Fibroblast of skin of abdomen (primary cell): ENCODE measurements at places on chromosomes 3 and 15.

DNA sequence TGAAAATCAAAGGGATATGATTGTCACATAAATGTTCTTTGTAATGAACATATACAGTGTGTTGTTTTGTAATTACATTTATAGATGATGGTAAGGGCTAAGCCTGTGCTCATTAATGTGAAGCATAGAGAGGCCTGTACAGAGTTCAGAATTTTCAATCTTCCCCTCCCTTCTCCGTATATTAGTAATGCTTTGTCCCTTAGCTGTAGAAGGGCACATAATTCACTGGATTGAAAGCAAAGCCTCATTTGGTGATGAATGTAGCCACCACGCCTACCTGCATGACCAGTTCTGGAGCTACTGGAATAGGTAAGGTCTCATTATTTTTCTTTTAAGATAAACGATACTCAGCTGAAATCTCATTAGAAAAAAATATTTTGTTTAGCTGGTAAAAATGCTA lies 130.2 kb downstream of the CDIN1 start:
- DNase-seq: no peak

GRCh38 chr15:79071901-79072300 lies 18.7 kb downstream of the RASGRF1 start:
- DNase-seq: no peak

GRCh38 chr15:99592145-99592791 lies 26.5 kb downstream of the MEF2A start:
- peak; percentile 90 for DNase-seq

DNA sequence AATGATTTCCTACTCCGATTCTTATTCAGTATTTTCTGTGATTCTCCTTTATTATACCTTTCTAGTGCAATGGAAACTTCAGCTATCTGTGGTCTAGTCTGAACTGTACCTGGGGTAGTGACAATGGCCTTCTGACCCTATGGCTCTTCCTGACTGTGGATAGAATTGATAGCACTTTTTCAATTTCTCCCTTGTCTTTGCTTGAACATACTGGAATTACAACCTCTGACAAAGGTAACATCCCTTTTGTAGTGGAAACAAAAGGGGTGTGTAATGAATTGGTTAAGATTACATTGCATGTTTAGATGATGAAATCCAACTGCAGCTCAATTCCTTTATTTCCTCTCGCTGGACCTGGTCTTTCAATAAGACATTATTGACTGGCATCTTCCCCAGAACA lies 21.0 kb upstream of the SOX2 start:
- no peak for DNase-seq

DNA sequence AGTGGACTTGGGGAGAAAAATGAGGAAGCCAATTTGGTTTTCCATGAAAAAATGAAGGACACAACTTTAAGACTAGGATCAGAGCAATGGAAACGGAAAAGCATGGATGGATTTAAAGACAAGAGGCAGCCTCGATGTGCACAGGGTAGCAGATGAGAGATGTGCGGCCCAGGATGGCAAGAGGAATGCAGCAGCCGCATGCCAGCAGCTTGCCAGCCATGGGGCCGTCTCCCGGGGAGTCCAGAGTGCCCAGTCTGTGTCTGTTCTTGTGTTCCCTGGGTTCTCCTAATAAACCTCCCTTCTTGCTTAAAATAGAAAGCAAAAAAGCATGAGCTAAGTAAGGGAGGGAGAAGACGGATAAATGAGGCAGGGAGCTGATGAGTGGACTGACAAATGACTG lies 68.0 kb upstream of the IQSEC1 start:
- no peak for DNase-seq

DNA sequence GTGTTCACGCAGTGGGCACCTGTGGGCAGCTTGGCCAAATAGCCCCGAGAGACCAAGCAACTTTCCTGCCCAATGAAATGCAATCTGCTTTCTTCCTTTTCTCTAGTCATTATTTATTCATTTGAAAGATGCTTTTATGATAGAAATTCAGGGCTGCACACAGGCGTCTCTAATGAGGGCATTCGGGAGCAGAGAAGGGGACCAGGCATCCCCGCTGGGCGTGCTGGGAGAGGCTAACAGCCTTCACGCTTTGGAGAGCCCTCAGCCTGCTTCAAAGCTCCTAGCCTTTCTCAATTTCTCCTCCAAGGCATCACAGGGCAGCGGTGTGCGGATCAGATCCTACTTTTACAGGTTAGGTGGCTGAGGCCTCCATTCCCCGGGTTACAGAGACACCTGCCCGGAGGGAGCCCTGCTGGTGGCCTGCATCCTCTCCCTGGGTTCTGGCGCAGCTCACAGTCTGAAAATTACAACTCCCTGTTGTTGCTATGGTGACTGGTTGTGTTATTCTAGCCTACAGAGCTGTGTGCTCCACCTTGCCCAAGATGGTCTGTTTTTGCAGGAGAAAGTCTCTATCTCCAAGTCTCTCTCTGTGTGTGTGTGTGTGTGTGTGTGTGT lies 21.8 kb upstream of the KLF13 start:
- no peak for DNase-seq

DNA sequence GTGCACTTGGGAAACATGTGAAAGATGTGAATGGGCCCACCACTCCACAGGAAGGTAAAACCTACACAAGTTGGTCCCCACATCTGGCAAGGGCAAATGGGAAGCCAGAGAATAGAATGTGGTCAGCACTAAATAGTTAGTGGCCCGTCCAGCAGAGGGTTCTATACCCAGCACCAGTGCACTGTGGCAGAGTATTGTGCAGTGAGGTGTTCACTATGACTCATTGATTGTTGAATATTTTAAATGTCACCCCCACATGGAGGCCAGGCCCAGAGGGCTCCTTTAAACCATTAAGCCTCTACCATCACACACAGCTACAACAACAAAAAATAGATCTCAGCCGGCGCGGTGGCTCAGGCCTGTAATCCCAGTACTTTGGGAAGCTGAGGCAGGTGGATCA lies 11.7 kb downstream of the FRMD5 start:
- no peak for DNase-seq

DNA sequence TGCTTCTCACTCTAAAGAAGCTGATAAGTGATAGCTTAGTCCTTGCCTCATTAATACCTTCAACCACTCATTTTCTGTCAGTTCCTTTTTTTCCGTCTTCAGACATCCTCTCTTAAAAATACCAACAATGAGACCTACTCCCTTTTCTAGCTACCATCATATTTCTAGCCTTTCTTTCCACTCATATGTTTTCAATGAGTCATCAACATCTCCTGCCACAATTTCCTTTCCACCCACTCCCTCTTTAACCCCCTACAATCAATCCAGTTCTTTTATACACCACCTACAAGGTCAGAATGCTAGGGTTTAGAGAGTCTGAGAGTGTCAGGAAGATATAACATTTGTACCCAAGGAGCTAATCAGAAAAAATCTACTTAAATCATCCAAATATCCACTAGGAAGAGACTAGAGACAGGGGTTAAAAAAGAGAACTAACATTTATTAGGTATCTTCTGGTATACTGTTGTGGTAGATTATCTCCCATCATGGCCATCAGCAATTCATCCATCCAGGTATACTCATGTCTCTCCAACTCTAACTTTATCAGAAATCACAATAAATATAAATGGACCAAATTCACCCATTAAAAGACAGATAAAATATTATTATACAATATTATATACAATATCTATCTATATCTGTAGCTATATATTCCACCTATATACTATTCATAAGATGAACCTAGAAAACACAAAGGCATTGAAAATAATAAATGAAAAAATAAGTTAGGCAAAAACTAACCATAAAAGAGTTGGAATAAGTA lies 42.5 kb downstream of the MYLK start:
- peak; percentile 36 for DNase-seq

DNA sequence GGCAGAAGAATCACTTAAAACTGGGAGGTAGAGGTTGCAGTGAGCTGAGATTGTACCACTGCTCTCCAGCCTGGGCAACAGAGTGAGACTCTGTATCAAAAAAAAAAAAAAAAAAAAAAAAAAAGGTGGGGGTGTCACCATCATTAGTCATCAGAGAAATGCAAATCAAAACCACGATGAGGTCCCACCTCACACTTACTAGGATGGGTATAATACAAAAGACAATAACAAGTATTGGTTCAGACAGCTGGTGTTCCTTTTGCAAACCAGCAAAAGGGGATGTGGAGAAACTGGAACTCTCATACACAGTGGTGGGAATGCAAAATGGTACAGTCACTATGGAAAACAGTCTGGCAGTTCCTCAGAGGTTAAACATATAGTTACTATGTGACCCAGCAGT lies 78.7 kb upstream of the TSC22D2 start:
- DNase-seq: no peak

DNA sequence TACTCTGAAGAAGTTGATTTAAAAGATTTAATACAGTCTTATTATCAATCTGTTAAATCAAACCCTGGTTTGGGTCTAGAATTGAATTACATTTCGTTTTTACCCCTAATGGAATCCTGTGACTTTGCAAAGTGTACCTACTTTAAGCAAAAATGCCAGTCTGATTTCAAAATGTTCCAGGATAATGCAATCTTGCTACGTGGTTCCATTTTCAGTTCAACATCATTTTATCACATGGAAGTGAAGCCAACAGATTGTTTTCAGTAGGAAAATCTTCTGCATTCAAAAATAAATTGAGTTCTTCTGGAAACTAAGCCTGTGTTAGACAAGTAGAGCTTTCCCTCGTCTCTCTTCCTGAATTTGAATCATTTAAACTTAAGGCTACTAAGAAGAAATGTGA lies 356.4 kb downstream of the CHST2 start:
- DNase-seq: no peak

- no peak for DNase-seq
These were observed 11.6 kb upstream of the ACAN start for GRCh38 chr15:88791637-88792036.

DNA sequence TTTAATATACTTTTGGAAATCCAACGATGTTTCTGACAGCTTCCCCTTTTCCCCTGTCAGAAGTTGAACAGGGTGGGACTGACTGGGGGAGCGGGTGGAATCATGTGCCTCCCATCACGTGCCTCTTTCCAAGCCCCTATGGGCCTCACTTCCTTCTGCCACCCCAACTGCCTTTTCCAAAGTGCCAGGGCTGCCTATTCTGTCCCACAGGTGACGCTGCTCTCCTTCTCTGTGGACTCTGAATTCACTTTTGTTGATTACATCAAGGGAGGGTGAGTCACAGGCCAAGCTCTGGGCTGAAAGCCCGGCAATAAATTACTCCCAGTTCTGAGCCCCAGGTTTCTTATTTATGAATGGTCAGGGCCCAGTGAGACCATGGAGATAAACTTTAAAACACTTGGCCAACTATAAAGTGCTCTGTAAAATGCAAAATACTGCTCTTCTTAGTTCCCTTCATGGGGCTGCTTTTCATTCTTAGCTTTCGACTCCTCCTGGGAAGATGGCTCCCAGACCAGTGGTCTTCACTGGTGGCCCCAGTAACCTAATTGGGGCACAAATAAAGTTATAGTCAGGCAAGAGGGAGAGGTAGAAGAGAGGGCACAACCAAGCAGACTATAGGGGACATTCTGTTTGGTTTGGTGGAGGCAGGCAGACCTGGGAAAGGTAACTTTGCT lies 12.3 kb downstream of the CPNE9 start:
- DNase-seq: peak; percentile 84

GRCh38 chr3:17742880-17743657 lies 638 bp upstream of the TBC1D5 start:
- DNase-seq: no peak

GRCh38 chr3:186476044-186476468 lies 68.1 kb downstream of the CRYGS start:
- peak; percentile 16 for DNase-seq

- DNase-seq: peak; percentile 53
These were observed 84.5 kb upstream of the SYNPR start for GRCh38 chr3:63193647-63194046.

DNA sequence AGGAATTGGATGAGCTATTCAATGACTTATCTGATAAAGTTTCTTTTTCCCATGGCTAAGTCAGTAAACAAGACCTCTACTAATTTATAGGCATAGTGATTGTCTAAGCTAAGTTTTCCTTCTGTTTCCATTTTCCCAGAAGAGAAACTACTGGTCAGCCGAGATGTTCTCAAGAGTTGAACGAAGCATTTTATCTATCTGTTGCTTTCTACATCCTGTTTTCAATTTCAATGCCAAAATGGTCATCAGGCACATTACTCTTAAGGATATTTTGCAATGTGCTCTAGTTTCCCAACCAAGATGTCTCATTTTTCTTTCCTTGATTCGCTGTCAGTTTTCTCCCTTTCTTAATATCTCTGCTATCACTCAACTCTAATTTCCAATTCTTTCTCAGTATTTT lies 228.7 kb downstream of the MBNL1 start:
- DNase-seq: no peak

DNA sequence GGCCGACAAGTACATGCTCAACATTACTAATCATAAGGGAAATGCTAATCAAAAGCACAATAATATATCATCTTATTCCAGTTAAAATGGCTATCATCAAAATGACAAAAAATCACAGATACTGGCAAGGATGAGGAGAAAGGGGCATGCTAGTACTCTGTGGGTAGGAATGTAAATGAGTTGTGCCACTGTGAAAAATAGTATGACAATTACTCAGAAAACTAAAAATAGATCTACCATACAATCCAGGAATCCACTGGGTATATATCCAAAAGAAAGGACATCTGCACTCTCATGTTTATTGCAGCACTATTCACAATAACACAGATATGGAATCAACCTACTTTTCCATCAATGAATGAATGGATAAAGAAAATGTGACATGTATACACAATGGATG lies 1256.5 kb downstream of the SI start:
- no peak for DNase-seq

DNA sequence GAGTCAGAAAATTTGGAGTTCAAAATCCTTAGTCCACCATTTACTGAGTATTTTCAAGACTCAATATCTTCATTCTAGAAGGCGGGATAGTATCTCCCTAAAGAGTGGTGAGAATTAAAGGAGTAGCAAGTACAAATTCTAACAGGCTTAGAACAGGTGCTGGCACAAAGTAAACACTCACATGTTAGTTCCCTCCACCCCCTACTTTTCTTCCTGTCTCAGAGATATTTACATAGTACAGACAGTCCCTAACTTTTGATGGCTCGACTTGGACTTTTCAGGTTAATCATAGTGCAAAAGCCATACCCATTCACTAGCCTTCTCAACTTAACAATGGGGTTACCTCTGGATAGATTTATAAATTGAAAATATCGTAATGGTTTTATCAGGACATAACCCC lies 476.2 kb upstream of the RASGRP1 start:
- no peak for DNase-seq

DNA sequence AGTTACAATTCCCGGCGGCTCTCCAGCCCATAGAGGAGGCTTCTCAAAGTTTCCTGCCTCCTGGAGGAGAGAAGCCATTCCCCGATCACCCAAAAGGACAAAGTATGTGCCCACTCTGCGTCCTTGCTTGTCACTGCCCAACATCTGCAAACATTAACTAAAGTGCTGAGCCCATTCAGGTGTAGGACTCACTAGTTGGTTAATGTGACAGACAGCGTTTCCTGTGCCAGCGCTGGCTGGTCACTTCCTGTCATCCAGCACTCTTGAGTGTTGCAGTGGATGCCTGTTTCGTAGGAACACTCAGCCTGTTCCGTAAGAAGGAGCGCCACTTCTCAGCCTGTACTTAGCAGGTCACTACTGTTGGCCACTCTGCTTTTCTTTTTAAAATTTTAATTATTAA lies 100.3 kb downstream of the APBA2 start:
- no peak for DNase-seq
